ENCODE measurements at places on chromosomes 5 and 9.

DNA sequence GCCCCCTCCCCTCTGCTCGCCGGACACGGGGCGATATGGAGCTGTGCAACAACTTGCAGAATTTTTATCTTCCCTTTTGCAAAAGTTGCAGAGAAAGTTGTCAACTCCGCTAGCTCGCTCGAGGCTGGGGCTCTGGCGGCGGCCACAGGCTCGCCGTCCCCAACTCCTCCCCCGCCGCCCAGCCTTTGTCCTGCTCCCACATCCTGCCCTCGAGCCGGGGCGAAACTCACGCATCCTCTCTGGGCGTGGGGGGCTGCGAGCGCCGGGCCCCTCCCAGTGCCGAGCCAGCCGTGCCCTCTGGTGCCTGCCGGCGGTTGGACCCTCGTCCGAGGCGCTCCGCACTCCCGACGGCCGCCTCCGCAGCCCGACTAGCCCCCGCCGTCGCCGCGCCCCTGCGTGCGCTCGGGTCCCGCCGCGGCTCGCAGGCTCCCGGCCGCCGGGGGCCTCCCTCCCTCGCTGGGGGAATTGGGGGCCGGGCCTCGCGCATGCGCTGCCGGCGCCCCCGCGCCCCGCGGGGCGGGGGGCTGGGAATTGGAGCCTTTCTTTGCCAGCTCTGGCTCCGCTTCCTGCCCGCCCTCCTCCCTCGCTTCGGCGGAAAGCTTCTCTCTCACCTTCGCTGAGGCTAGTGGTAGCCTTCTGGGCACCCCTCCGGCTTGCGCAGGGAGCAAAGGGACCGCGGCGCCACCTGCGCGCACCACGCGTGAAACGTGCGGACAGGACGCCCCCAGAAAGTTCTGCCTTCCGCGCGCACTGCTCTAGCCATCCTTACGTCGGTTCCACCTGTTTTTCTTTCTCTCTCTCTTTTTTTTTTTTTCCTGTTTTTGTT, at the start of gene CCNJL:
Gene CCNJL (minus strand): TSS at position 431 of the 826 bp plus-strand sequence. CDS start 641 bp downstream, outside the sequence.
- DNase-seq, result peak; percentile 57

DNA sequence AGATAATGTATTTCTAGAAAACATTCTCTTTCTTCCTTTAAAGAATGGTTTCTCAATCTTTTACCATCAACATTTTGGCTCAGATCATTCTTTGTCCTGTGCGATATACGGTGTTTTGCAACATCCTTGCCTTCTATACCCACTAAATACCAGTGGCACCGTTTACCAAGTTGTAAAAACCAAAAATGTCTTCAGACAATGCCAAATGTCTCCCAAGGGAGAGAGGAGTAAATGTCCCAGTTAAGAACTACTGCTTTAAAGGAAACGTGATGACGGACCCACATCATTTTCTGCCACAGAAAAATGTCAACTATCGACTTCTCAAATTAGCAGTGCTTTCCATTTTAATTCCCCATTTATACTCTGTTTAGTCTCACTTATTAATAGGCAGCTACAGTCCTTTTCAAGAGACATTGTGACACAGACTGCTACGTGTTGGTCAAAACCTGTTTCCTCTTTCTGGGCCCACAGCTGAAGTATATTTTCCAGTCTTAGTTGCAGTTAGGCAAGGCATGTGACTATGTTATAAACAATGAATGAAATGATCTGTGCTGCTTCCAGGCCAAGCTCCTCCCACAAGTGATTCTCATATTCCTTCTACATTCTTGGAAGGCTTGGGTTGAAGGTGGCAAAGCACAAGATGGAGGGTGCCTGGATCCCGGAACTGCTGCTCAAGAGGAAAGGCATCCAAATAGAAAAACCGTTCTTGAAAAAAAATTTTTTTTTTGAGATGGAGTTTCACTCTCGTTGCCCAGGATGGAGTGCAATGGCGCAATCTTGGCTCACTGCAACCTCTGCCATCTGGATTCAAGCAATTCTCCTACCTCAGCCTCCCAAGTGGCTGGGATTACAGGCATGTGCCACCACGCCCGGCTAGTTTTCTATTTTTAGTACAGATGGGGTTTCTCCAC, 8.8 kb downstream of the PRXL2C start:
- no peak for DNase-seq

DNA sequence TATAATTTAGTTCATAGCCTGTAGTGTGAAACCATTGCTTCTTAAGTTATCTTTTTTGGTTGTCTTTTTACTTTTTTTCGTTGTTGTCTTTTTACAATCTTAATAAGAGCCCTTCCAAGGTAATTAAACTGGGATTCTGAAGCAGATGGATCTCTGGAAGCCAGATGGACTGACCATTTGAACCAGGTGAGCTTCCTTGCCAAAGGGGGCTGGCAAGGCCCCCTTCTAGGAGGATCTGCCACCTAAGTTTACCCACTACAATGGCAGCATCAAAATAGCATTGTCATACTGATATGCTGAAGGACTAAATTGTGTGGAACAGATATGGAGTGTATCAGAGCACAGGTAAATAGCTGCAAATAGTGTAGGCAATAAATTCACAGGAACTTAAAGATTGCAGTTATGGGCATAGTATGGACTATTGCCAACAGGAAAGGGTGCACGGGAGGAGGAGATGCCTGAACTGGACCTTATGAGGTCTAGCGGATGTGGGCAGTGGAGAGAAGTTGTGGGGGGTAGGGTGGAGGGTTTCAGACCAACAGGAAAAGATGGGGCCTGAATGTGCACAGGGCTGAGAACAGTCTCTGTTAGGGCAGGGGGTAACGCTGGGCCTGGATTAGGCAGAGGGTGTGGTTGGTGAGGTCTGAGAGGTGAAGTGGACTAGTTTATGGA, 61.5 kb upstream of the CTXN3 start:
- DNase-seq, result no peak

GRCh38 chr5:80141147-80141671, 106.1 kb downstream of the THBS4 start:
- peak; percentile 70 for DNase-seq

- DNase-seq, result no peak
Measured at GRCh38 chr9:35915681-35916294, 6.5 kb downstream of the SPAAR start.

- no peak for DNase-seq
Measured at GRCh38 chr9:16959391-16959790, 88.9 kb upstream of the BNC2 start.

DNA sequence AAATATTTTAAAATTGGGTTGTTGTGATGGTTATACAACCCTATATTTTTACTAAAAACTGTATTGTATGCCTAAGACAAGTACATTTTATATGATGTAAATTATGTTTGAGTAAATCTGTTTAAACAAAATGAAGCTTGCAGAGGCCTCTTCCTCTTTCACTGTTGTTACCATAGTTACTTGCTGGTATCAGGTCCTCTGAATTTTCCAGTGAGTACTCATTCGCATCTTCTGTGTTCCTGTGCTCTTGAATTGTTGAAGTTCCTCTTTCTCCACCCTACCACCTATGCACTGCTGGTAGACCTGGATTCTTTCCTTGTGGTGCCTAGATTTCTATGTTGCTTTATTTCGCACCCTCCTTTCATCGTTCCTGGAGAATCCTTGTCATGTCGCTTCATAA, 938.5 kb upstream of the ACO1 start:
- no peak for DNase-seq

- no peak for DNase-seq
Measured at GRCh38 chr9:87157366-87158031, 210.2 kb upstream of the GAS1 start.

- no peak for DNase-seq
Measured at GRCh38 chr5:78577071-78577807, 71.3 kb downstream of the LHFPL2 start.

Measured in transverse colon (tissue), 4 donors.